ENCODE measurements at places on chromosomes 11 and 22.

GRCh38 chr11:120333801-120334200 is 2.4 kb upstream of the ARHGEF12 start:
- DNase-seq, result no peak

- no peak for DNase-seq
Measured at GRCh38 chr11:12981676-12982522, 27.2 kb upstream of the RASSF10 start.

DNA sequence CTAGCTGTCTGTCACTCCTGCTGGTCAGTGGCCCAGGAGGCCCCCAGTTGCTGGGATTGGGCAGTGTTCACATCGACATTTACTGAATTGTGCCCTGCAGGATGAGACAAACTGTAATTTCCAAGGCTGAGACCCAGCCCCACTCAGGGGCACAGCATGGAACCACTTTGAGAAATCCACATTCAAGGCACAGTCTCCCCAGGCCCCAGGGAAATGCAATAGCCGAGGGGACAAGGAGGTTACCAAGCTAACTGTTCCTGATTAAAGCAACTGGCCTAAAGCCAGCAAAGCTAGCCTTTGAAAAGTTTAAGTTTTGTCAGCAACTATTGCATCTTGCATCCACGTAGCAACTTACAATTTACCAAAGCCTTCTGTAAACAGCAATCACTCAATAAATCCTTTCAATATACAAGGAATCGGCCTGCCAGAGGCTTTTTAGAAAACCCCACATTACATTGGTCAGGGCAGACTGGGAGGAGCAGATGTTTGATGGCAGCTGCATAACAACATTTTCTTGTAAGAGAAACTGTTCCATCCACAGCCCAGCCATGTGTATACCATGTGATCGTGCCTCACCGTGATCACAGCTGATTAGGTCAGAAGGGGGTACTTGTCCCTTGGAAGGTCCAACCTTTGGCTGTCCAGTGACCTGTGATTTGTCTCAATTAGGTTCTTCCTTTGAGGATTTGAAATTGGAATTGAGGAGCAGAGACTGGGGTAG is 103.9 kb downstream of the TENM4 start:
- DNase-seq, result no peak

- peak; percentile 41 for DNase-seq
Measured at GRCh38 chr11:118223992-118224391, 819 bp downstream of the JAML start.

GRCh38 chr11:130308886-130309285 is 5.8 kb downstream of the ZBTB44 start:
- no peak for DNase-seq

DNA sequence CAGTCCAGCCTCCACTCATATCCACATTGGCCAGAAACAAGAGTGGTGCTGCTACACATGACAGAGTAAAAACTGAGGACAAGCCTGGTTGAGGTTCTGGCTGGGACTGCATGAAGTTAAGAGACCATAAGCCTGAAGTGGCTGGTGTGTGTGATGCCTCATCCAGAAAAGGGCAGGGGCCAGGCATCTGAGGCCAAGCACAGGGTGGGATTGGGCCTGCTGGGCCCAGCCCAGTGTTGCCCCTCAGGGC is 25.3 kb downstream of the ARVCF start:
- no peak for DNase-seq

- DNase-seq, result no peak
Measured at GRCh38 chr11:131397675-131398074, 27.3 kb downstream of the NTM start.

DNA sequence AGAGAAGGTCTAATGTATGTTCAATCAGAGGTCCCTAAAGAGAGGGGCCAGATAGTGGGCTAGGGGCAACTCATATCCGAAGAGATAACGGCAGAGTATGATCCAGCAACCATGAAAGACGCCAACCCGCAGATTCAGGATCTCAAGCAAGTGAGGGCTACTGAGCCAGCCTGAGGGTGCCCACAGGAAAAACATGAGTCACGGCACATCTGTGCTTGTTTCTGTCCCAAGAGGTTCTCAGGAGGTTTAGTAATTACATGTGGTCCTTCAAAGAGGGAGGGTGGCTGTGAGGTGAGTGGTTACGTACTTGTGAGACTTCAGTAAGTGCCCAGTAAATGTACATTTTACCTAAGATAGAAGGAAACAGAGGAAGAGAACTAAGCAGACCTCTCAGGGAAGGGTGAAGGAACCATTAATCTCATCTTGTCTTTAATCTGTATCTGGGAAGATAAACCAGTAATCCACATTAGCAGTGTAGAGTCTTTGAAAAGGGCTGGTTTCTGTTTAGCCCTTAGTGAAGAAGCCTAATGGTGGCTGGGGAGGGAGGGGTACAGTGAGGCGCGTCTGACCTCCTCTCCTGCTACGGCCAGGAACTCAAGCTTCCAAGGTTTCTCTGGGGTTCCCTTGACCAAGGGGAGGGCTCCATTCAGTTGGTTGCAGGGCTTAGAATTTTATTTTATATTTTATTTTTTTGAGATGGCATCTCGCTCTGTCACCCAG is 10.2 kb downstream of the SIRT3 start:
- DNase-seq, result no peak
